MG63 (cell line): ENCODE measurements at places on chromosomes 16 and 17. TPM values are rescaled to one million over a fixed set of nuclear protein-coding genes. Genes with fewer than 3 reads are reported as not detected.
A peak's percentile ranks its signal among the peaks of the same experiment; 100 is the strongest.

KRTAP4-1 gene
- not detected in 2 replicates for total RNA-seq

DNA sequence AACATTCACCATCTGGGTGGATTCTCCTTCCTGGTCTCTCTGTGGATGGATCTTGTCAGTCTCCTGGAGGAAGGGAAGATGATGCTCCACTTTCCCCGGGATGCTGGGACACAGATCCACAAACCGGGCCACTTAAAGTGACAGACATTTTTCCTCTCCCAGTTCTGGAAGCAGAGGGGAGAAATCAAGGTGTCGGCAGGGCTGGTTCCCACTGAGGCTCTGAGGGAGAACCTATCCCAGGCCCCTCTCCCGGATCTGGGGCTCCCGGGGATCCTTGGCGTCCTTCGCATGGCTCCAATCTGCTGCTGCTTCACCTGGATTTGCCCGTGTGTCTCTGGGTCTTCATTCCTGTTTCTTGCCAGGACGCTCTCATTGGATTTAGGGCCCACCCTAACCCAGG, 263.1 kb upstream of the TNRC6C start:
- no peak for DNase-seq

DNA sequence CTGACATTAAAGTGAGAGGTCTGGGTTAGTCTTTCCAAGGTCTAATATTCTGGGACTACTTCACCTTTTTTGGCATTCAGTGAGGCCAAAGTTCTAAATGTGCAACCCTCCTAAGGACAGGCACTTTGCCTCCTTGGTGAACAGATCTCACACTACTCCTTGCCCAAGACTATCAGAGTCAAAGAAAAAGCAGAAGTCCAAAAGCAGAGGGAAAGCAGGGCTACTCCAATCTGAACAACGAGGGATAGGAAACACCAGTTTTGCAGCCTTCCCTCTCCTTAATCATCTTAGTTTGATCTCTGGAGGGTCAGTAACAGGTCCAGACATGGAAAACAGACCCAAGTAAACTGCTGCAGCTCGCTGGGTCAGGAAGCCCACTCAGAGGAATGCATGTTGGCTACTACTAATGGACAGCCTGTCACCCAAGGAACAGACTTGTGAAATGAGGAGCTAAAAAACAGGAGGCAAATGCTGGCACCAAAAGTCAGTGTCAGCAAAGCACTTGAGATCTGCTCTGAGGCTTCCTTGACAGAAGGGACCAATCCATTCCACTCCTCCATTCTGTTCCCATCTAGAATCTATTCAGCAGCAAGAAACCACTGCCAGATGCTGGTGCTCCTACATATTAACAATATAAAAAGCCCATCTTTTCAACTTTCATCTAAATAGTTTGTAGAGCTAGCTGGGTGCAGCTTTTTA, 29.9 kb downstream of the DCUN1D3 start:
- no peak for DNase-seq

XPO6 gene
- 92.5 and 102 TPM in 2 replicates for total RNA-seq

DNA sequence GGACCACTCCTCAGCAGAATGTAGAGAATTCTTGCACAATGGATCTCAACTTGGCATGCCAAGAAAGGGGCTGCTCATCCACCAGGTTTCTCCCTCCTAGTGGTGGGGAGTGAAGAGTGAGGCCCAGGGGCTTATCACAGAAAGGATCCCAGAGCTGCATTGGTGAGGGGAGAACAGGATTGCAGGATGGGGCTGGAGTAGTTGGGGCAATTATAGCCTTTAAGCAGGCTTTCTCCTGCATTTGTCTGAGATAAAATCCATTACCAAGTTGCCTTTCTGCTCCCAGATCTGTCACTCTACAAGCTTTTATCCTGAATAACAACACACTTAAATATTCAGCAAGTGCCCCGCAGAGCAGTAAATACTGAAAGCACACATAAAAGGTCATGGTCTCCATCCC, 130.8 kb upstream of the CES5A start:
- DNase-seq = no peak

DNA sequence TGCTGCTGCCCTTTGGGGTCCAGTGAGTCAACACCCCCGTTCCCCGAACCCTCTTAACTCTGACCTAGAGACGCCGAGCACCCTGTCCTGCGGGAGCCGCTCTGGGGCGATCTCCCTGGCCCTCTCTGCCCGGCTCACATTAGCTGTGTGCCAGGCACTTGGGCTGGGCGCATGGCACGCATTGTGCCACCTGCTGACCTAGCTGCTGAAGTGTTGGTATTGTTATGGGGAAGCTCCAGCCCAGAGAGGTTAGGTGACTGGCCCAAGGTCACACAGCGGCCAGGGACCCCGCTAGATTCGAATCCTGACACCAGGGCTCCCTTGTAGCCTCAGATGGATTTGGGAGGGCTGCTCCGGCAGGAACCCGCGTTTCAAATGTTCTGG, 1.1 kb downstream of the HSD17B1 start:
- DNase-seq = peak; percentile 30
